Activated effector memory CD4-positive, alpha-beta T cell treated with Interleukin-2 at 50 U/mL for 16 hours (primary cell): ENCODE measurements at places on chromosomes 1 and 21.

- no peak for DNase-seq
These were observed 275.2 kb upstream of the NEGR1 start for GRCh38 chr1:72557446-72558049.

- no peak for DNase-seq
These were observed 195.6 kb downstream of the HMCN1 start for GRCh38 chr1:185929776-185930175.

GRCh38 chr21:35004314-35004713, 44.8 kb downstream of the RUNX1 start:
- no peak for DNase-seq

- no peak for DNase-seq
These were observed 71.0 kb downstream of the FOXD2 start for GRCh38 chr1:47508702-47509431.
